Natural killer cell (primary cell): ENCODE measurements at places on chromosomes 5 and 9. TPM values are rescaled to one million over a fixed set of nuclear protein-coding genes. Genes with fewer than 3 reads are reported as not detected.

CCDC180 gene
- total RNA-seq: 11.9 TPM

CDX1 gene
- not detected for total RNA-seq

PDCD1LG2 gene
- 0.16 TPM for total RNA-seq

TBC1D13 gene
- 31.5 TPM for total RNA-seq

PSMB7 gene
- total RNA-seq: 75.8 TPM

RIC1 gene
- 23.5 TPM for total RNA-seq

ZFP37 gene
- total RNA-seq: 0.89 TPM

ISL1 gene
- total RNA-seq: not detected

GRCh38 chr5:127878174-127878750 lies 175.1 kb downstream of the CCDC192 start:
- peak; percentile 13 for DNase-seq

- DNase-seq: no peak
These were observed 149.2 kb downstream of the DMRTA1 start for GRCh38 chr9:22595805-22596204.

DNA sequence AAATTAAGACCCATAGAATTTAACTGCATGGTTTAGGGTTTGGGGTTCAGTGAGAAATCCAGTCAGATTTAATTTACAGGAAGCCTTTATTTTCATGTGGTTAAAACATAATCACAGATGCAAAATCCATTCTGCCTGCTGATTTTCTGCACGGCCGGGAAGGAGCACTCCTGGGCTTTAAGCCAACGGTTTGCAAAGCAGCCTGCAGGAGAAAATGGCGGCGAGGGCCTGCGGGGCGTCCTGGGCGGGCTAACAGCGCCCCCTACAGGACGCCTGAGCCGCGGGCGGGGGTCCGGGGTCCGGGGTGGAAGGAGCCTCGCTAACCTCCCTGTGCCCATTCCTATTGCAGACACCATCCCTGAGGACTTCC lies 47.6 kb downstream of the THBS4 start:
- no peak for DNase-seq

DNA sequence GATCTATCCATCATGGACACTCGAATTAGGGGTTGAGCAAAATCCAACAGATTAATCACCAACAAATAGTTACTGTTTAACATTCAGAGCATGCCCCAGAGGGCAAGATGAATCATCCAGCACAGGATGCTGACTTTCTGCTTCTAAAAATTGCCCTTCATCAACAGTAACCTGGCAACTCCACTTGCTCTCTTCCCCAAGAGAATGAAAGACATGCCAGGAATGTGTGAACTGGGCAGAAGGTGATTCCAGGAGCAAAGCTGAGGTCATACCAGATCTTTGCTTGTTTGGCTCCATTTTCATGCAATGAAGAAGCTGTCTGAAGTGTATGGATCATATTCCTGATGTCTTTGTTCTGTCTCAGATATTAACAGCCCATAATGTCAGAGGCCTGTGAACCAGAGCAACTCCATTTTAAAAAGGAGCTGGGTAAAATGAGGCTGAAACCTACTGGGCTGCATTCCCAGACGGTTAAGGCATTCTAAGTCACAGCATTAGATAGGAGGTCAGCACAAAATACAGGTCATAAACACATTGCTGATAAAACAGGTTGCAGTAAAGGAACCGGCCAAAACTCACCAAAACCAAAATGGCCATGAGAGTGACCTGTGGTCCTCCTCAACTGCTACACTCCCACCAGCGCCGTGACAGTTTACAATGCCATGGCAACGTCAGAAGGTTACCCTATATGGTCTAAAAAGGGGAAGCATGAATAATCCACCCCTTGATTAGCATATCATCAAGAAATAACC lies 2.5 kb upstream of the ZNF367 start:
- DNase-seq: no peak

DNA sequence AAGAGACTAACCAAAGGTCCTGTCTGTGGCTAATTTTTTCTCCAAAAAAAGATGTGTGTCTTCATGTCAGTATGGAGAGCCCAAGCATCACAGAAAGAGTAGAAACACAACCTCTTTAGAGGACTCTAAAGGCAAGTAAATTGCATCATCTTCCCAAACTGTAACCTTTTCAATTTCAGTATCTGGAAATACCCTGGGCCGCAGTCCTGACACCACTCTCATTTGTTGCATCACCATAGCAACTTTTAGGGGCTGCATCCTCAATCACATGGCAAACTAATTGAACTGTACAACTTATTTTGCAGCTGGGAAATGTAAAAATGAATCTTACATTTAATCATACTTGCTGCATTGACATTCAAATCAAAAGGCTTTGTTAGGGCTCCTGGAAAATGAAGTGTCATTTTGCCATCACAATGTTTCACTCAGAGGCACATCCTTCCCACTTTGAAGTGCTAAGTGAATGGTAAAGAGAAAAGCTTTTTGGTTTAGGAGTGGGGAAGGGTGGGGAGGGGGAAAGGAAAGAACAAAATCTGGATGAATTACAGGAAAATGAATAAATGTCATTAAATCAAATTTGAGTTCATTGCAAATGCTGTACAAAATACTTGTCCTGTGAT lies 60.6 kb upstream of the GRIA1 start:
- no peak for DNase-seq
